ENCODE measurements at places on chromosomes 2 and 18.

- DNase-seq, result no peak
Measured at GRCh38 chr2:154143105-154143504, 271.4 kb downstream of the GALNT13 start.

GRCh38 chr18:56615738-56616520 lies 22.5 kb downstream of the TXNL1 start:
- no peak for DNase-seq

DNA sequence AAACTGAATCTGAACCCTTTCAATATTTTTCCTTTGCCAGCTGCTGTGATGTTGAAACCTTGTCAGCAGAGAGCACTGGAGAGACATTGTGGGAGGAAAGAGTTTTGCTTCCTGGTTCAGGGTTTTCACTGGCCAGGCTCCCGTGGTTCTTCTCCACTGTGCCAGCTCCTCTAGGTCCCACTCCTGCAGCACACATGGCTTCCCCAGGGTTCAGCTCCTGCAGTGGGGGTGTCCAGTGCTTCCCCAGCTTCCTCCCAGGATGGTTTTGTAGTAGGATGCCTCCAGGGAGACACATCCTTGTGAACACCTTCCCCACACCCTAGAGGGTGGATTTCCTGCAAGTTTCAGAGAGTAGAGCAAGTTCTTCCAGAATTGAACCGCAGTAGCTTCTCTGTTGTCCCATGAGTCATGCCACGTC lies 24.0 kb upstream of the SULT1C3 start:
- no peak for DNase-seq

- no peak for DNase-seq
Measured at GRCh38 chr2:163407296-163407695, 328.5 kb downstream of the FIGN start.

- DNase-seq, result no peak
Measured at GRCh38 chr2:127413782-127414637, 4.2 kb upstream of the PROC start.

DNA sequence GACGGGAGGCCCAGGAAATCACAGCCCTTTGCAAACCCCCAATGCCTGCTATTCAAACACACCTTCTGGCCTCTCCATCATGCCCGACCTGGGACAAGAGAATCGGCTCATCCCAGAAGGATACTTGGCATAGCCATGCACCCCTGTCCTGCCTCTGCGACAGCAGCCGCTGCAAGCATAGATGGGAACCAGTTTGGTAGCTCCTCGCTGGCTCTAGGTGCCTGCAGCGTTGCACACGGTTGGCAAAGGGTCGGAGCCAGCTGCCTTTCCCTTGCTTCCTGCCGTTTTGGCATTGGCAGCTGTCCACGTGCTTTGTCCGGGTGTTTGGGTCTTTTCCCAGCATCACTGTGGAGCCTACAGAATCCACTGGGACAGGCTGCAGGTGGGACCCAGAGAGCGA lies 76.9 kb downstream of the TWIST2 start:
- no peak for DNase-seq

- DNase-seq, result no peak
Measured at GRCh38 chr2:4715065-4715464, 977.1 kb upstream of the SOX11 start.

DNA sequence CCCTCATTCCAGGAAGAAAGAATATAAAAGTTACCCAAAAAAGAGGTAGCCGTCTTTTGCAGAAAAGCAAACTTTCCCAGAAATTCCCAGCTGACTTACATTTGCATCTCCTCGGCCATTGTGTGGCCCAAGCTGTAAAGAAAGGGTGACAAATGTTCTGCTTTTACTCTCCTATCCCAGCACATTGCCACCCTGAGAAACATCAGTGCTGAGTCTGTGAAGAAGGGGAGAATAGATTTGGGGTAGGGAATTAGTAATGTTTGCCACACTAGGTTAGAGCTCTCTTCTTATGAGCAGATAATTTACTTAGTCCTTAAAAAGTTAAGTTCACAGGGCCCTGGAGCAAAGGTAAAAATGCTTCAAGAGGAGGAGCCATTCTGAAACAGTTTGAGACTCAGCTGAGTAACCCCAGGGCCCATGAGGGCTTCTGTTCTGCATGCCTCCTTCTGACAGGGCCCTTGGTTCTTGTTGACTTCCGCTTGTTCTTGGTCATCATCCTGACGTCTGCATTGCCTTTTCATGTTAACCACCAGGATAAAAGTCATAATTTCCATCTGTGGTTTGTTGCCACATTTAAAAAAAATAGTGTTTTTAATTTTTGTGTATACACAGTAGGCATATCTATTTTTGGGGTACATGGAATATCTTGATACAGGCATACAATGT lies 550.7 kb downstream of the RNF144A start:
- peak; percentile 32 for DNase-seq

DNA sequence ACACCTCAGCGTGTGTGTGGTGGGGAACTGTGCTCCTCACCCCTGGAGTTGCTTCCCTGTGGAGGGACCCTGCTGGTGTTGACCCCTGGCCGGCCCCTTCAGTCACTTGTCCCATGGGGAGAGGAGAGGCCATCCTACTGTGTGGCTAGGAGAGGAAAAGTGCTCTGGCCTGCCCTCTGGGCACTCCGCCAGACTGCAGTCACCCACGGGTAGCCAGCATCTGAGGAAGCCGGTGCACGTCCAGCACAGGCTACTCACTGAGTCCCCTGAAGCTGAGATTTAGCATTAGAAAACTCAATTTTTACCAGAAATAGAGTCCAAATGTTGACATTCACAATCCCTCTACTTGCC lies 211.5 kb upstream of the RAB6C start:
- DNase-seq, result no peak

DNA sequence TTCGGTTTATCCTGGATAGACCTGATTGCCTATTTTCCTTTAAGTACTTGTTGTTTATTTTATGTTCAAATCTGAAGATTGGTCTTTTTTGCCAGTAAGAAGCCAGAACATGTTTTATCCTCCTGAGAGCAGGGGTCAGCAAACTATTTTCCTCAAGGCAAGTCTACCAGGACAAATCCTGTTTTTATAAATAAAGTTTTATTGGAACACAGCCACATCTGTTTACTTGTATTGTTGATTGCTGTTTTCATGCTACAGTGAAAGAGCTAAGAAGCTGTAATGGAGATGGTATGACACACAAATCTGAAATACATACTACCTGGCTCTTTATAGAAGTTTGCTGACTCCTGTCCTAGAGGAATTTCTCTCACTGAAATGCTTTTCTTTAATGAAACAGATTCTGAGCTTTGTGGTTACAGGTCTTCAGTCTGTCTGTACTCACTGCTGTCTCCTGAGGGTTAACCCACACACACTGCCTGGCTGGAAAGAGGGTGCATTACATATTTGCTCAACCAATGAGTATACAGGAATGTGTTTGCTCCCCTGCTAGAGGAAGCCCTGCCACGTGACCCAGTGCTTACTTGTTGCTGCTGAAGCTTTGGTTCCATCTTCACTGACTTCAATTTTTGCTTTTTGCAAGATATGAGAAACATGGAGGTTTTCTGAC lies 22.6 kb downstream of the MRPL44 start:
- DNase-seq, result no peak

- DNase-seq, result no peak
Measured at GRCh38 chr2:218398437-218399390, 954 bp upstream of the CTDSP1 start.

- no peak for DNase-seq
Measured at GRCh38 chr2:18623782-18624181, 34.4 kb upstream of the NT5C1B start.

DNA sequence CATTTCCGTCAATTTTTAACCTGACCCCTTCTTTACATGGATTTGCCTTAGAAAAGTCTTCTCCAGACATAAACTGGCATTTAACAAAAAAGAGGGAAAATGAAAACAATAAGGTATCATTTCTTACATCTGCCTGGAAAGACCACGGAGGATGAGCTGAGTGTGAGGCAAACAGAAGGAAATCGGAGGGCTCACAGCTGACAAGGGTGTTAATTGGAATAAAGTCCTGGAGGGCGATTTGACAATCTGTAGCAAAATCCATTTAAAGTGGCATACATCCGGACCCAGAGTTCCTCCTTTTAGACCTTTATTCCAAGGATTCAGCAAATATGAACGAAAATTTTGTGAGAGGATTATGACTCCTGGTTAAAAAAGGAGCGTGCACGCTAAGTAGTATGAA lies 179.7 kb upstream of the COPS8 start:
- no peak for DNase-seq

- no peak for DNase-seq
Measured at GRCh38 chr2:82120115-82120514, 1815.6 kb upstream of the LRRTM1 start.

- no peak for DNase-seq
Measured at GRCh38 chr2:120682654-120683053, 53.0 kb upstream of the GLI2 start.
